ENCODE measurements at places on chromosomes 7 and 10. TPM values are rescaled to one million over a fixed set of nuclear protein-coding genes. Genes with fewer than 3 reads are reported as not detected.

The RBM20 gene
- total RNA-seq: under 0.01 TPM

The NODAL gene
- total RNA-seq: not detected

The DNAJC30 gene
- total RNA-seq: 6.2 TPM

The CYP3A7 gene
- total RNA-seq: 0.34 TPM

The EPHA1 gene
- total RNA-seq: 0.17 TPM

The PLXDC2 gene
- 4.9 TPM for total RNA-seq

The CLDN4 gene
- total RNA-seq: 1.7 TPM

The AKR1C2 gene
- 3.9 TPM for total RNA-seq

The SEMA3E gene
- 0.45 TPM for total RNA-seq

The MASTL gene
- total RNA-seq: 24.7 TPM

The ZNF727 gene
- total RNA-seq: not detected

The HELLS gene
- 28.6 TPM for total RNA-seq

The TMEM176B gene
- total RNA-seq: not detected

The CPA2 gene
- not detected for total RNA-seq

The CPN1 gene
- not detected for total RNA-seq

The EPHB4 gene
- total RNA-seq: 42.2 TPM

The FANK1 gene
- 0.84 TPM for total RNA-seq

The HOXA9 gene
- total RNA-seq: 1.5 TPM
